ENCODE measurements at places on chromosomes 2 and 18.

DNA sequence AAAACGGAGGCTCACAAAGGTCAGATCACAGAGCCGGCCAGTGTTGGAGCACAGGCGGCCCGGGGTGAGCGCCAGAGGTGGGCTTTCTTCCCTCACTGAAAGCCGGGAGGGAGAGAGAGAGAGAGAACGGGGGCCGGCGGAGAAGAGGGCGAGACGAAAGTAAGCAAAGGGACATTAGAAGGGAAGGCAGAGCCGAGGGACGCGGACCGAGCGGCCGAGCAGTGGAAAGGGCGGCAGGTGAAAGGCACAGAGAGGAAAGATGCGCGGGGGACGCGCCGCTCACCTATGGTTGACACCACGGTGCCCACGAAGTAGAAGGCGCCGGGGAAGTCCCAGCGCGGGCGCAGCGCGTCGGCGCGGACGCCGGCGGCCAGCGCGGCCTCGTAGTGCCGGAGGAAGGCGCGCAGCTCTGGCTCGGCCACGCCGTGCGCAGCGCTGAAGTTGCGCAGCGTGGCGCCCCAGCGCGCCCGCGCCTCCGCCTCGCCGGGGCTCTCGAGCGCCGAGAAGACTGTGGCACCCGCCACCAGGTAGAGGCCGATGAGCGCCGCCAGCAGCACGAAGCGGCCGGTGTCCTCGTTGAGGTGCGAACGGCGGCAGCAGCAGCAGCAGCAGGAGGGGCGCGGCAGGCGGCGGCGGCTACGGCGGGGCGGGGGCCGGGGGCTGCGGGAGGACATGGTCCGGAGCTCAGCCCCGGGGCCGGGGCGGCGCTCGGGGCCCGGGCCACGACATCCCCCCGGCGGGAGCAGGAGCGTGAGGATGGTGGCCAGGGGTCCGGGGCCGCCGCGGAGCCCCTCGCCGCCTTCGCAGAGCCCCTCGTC lies 166.9 kb downstream of the MSH2 start:
- no peak for DNase-seq

GRCh38 chr2:197057959-197058358 lies 131.5 kb upstream of the PGAP1 start:
- no peak for DNase-seq

DNA sequence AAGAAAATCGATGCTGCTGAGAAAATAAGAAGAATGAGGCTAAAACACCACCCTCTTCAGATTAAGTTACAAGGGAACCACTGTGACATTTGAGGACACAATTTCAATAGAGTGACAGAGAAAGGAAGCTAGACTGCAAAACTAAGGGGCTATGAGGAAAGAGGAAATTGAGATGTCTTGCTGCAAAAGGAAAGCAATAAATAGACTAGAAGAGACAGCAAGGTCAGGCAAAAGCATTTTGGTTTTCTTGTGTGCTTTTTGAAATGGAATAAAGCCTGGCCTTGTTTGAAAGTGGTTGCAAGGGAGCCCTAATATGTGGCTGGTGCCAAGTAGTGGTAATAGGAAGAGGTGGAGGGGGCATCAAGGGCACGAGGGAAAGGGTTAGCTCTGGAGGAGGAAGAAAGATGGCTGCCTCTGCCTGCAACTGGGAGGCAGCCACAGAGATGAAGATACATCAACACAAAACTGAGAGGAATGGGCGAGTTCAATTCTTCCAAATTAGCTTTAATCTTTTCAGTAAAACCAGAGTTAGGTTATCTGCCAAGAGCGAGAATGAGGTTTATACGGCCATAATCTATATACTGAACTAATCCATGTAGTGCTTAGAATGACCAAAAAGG lies 1.2 kb upstream of the MRO start:
- DNase-seq = no peak

DNA sequence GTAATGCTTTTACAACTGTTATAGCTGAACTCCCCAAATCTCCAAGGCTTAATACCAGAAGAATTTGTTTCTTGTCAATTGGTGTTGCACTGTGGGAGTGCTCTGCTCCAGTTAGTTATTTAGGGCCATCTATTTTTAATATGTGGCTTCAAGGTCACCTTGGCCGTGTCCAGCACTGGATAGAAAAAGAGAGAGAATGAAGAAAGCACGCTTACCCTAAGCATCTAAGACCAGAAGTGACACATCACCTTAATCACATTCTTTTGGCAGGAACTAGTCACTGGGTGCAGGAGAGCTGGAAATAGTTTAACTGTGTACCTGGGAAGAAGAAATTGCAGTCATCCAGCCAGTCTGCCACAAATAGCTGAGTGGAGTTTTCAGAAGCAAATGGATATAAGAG lies 78.8 kb downstream of the VWC2L start:
- DNase-seq = no peak

- peak; percentile 51 for DNase-seq
Measured at GRCh38 chr2:97871096-97871780, 124.5 kb downstream of the TMEM131 start.

DNA sequence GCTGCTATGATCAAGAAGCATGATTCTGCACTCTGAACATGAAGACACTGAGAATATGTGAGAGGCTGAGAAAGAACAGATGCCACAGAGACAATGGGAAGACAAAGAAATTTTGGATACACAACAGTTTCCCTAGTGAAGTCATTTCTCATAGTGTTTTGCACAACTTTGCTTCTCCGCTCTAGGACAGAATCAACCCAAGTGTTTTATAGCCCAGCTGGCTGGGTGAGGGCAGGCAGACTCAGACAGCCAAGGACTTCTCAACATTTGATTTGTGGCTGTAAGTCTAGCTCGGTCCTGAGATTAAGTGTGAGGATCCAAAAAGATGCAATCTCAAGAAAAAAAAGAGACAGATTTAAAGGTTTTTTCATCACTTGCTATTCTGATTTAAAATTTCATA lies 536.5 kb upstream of the CRIM1 start:
- DNase-seq = no peak

DNA sequence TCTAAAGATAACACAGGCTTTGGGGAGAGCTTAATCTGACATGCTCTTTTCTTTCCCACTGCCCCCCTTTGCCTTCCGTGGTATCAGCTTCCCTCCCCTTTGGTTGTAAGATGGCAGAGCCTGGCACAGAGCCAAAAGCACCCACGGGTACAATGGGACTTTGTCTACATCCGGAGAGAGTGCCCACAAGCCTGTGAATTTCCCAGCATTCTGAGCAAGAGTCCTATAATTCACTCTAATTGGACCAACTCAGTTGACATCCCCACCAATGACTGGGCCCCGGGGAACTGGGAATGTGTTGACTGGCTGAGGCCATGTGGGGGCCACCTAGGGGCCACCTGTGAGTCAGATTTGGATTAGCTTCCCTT lies 20.1 kb upstream of the C2orf72 start:
- no peak for DNase-seq

- no peak for DNase-seq
Measured at GRCh38 chr2:99507937-99508818, 18.4 kb upstream of the REV1 start.

Data from non-pigmented ciliary epithelial cell (primary cell).